GM20000 (cell line): ENCODE measurements at places on chromosomes 7 and 10.

- DNase-seq: no peak
Measured at GRCh38 chr7:42080841-42081586, 156.0 kb downstream of the GLI3 start.

DNA sequence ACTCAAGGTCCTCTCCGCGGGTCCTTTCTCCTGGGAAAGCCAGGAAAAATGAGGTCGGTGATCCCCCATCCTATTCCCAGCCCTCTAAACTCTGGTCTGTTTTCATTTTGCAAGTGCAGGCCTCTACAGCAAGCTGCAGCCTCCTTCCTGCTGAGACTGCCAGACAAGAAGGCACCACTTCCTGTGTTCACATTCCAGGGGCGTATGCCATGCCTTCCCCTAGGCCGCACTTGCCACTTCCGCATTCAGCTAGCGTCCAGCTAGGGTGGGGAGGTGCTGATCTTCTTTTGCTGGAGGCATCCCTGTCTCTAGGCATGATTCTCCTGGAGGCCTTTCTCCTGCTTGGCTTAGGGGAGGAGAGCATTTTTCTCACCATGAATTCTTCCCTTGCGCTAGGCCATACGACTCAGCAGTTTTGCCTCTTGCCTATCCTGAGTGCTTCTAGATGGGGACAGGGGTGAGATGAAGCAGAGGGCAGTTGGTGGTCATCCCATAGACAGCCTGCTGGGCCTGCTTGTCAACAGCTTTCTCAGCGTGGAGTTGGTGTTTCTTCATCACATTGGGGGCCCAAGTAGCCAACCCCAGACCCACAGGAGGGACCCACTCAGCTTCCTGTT lies 328.9 kb downstream of the RPS24 start:
- no peak for DNase-seq

GRCh38 chr10:93465806-93466675 lies 16.1 kb downstream of the MYOF start:
- DNase-seq: no peak

DNA sequence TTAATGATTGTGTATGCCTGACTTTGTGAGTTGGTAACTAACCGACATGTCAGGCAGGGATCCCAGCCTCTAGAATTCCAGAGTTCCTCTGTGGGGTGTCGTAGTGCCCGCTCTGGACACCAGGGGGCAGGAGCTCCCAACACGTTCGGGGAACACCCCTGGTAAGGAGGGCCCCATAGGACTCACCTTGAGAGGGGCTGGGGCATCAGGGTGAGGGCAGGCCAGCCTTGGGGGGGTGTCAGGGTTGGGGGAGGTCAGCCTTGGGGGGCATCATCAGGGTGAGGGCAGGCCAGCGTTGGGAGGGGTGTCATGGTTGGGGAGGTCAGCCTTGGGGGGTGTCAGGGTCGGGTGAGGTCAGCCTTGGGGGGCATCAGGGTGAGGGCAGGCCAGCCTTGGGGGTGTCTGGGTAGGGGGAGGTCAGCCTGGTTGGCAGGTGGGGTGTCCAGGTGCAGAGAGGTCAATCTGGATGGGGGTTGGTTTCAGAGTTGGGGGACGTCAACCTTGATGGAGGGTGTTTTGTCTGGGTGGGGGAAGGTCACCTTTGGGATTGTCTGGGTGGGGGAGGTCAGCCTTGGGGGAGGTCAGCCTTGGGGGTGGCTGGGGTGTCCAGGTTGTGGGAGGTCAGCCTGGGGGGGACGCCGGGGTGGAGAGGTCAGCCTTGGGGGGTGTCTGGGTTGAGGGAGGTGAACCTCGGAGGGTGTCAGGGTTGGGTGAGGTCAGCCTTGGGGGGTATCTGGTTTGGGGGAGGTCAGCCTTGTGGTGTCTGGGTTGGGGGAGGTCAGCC lies 45.6 kb upstream of the SUN1 start:
- peak; percentile 92 for DNase-seq

DNA sequence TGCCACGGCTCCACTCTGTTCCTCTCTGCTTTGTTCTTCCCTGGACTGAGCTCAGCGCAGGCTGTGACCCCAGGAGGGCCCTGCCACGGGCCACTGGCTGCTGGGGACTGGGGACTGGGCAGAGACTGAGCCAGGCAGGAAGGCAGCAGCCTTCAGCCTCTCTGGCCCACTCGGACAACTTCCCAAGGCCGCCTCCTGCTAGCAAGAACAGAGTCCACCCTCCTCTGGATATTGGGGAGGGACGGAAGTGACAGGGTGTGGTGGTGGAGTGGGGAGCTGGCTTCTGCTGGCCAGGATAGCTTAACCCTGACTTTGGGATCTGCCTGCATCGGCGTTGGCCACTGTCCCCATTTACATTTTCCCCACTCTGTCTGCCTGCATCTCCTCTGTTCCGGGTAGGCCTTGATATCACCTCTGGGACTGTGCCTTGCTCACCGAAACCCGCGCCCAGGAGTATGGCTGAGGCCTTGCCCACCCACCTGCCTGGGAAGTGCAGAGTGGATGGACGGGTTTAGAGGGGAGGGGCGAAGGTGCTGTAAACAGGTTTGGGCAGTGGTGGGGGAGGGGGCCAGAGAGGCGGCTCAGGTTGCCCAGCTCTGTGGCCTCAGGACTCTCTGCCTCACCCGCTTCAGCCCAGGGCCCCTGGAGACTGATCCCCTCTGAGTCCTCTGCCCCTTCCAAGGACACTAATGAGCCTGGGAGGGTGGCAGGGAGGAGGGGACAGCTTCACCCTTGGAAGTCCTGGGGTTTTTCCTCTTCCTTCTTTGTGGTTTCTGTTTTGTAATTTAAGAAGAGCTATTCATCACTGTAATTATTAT lies 1.2 kb downstream of the CLDN4 start:
- no peak for DNase-seq

GRCh38 chr7:152544481-152544927 lies 108.7 kb upstream of the KMT2C start:
- no peak for DNase-seq

DNA sequence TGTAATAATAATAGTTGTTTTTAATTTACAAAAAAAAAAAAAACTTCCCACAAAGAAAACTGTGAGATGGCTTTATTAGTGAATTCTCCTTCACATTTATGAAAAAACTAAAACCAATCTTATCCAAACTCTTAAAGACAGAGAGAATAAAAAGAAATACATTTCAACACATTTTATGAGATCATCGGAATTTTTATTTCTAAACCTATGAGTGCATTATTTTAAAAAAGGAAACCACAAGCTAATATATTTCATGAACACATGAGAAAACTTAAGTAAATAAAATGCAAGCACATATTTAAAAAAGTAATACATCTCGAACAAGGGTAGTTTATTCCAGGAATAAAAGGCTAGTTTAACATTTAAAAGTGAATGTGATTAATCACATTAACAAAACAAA lies 31.5 kb downstream of the C7orf25 start:
- DNase-seq: no peak

DNA sequence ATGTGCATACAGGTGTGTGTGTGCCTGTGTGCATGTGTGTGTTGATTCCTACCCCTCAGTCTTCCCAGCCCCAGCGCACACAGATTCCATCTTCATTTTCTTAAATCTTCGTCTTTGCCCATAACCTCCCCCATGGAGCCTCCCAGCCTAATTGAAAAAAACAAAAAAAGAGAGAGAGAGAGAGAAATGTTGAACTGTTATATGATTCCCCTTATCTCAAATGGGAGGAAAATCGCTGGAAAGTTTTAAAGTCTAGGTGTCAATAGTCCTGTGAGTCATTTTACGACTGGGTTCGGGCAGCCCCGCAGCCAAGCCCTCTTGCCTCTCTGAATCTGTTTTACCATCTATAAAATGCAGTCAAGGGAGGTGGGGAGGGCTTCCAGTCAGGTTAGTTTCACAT lies 60.9 kb downstream of the SPOCK2 start:
- DNase-seq: no peak

DNA sequence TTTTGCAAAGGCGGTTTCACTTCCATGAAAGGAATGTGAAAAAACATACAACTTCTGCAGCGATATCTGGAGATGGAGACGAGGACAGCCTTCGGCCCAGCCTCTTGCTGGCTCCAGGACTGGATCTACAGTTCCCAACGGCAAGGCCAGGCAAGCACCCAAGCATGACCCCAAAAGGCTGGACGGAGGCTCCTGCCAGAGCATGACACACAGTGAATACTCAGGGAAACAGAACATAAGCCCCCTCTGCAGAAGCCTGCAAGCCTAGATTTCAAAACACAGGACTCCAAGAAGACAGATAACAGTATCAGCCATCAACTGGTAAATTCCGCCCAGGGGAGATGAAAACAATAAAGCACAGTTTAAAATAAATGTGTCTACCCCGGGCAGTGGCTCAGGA lies 3.3 kb upstream of the LRRC27 start:
- no peak for DNase-seq

DNA sequence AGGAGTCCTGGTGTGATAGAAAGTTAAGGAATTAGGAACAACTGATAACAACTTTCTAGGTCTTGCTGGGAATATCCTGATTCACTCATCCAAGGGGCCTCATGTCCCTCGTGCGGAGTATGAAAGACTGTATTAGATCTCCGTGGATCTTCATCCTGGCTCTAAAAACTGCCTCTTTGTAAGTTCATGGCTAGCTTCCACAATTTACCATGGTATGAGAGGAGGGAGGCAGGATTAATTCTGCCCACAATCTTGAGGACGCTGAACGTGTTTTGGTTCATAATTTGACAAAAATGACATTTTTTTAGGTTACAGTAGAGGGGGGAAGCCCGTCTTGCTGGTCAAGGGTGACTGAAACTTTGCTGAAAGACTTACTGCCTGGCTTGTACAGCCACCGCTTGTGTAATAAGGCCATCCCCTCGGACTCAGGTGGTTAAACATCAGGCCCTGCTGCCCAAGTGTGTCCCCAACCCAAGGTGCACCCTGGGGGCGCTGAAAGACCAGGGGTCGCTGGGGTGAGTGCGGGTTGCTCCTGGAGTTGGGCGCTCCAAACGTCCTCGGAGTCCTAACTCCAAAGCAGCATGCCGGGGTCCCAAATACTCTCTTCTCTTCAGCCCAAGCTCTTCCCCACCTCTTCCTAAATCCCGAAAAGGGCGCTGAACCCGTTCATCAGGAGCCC lies 733 bp downstream of the HIBADH start:
- DNase-seq: peak; percentile 46

GRCh38 chr10:43872644-43873043 lies 224.0 kb upstream of the ZNF32 start:
- DNase-seq: no peak

DNA sequence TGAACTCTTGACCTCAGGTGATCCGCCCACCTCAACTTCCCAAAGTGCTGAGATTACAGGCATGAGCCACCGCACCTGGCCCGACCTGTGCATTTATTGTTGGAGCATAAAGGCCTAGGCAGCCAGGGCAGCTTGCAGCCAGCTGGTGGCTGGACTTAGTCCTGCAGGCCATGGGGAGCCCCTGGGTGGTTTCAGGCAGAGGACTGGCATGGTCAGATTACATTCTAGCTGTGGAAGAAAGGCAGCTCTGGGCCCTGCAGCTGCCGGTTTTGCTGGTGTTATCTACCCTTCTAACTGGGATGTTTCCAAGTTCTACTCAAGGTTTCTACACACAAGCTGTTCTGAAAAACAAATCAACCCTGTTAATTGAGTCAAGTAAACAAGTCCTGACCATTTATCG lies 22.7 kb upstream of the MKRN1 start:
- DNase-seq: no peak

- DNase-seq: no peak
Measured at GRCh38 chr10:23139677-23140076, 44.3 kb downstream of the MSRB2 start.

GRCh38 chr10:124281666-124282065 lies 137.1 kb downstream of the OAT start:
- no peak for DNase-seq

DNA sequence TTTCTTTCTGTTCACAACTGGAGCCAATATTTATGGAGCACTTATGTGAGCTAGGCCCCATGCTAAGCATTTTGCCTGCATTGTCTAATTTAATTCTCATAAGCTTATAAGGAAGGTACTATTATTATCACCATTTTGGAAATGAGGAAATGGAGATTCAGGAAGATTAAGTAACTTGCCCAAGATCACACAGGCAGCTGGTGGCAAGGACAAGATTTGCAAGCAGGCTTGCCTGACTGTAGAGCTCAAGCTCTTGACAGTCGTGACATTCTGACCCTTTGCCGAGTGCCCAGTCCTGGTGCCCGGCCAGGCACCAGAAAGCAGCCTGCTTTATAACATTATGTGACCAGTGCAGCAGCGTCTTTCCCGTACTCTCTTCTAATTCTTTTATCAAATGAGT lies 38.2 kb downstream of the WNT2 start:
- no peak for DNase-seq

DNA sequence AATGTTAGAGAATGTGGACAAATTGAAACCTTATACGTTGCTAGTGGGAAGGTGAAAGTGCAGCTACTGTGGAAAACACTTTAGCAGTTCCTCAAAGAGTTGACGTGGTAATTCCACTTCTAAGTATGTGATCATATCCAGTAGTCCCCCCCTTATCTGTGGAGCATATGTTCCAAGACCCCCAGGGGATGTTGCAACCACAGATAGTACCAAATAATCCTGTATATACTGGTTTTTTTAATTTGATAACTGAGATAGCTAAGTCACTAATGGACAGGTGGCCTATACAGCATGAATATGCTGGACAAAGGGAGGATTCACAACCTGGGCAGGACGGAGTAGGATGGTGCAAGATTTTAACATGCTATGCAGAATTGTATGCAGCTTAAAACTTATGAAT lies 36.8 kb downstream of the PCGF5 start:
- no peak for DNase-seq
